Hippocampal formation (tissue), 2 donors: ENCODE measurements at places on chromosomes 2 and 18.
A peak's percentile ranks its signal among the peaks of the same experiment; 100 is the strongest.

DNA sequence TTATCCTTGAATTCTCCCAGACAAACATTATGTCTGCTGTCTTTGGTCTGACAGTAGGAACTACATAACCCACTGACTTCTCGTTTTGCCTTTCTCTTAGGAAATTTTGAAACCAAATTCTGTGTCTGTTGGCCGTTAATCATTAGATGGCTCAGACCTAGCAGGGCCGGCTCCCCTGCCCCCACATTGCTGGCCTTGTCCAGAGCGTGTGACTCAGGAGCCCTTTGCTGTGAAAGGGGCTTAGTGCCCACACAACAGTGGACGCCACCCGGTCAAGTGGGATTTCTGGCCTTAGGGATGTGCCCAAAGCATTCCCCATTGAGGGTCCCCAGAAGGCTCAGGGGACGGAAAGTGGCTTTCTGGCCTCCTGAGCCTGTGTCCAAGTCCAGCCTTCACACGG lies 137.5 kb downstream of the CTIF start:
- no peak for DNase-seq

DNA sequence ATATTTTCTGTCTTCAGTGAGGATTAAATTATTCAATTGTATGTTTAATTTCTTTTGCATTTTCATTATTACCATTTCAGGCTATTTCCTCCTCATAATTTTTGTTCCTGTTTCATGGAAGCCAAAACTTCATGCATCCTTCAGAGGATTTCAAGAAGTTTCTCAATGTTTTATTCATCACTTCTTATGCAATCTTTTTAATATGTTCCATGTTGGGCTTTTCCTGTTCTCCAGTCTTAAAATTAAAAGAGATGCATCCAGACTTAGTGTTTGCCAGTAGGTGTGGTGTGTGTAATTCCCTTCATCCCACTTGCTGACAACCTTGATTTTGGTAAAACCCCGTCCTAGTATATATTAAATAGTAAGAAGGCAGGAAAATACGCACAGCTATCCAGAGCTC lies 190.0 kb downstream of the EN1 start:
- no peak for DNase-seq

GRCh38 chr18:40708726-40709125 lies 1246.3 kb upstream of the PIK3C3 start:
- DNase-seq: no peak

GRCh38 chr2:19425419-19425818 lies 67.0 kb upstream of the OSR1 start:
- no peak for DNase-seq

DNA sequence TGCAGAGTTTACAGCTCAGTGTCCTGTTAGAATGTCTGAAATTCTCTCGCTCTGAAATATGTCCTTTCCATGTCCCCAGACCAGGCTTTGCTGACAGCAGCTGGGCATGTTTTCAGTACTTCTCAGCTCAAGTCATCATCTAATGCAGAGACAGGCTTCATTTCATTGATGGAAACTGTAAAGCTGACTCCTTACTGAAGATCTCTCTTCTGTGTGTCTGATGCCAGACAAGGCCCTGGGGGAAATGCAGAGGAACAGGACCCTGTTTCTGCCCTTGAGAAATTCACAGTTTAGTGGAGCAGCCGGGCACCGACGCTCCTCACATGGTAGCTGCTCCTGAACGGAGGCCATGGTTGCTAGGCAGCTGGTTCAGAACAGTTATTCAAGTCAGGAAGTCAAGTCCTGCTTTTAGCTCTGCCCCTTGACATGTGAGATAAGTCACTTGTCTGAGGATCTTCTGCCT lies 24.6 kb upstream of the FZD7 start:
- no peak for DNase-seq

DNA sequence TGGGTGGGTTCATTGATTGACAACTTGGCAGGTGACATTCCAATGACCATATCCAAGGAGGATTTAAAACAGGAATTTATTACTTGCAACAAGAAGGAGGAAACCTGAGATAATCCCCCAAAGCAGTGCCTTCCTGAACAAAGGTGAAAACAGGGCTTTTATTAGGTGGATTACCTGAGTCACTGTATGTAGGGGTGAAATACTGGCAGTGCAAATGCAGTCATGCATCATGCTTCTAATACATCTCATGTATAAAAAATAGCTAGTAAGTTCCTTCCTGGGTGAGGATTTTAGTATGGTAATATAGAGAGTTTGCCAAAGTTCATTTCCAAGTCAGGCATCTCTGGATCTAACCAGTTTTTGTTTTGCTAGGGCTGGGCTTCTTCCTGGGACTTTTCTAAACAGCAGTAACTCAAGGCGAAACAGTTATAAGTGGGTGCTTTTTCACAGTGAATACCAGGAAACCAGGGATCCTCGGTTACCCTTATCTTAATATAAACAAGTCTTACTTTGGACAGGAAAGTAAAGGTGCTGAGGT lies 583.4 kb upstream of the LRRTM1 start:
- no peak for DNase-seq

DNA sequence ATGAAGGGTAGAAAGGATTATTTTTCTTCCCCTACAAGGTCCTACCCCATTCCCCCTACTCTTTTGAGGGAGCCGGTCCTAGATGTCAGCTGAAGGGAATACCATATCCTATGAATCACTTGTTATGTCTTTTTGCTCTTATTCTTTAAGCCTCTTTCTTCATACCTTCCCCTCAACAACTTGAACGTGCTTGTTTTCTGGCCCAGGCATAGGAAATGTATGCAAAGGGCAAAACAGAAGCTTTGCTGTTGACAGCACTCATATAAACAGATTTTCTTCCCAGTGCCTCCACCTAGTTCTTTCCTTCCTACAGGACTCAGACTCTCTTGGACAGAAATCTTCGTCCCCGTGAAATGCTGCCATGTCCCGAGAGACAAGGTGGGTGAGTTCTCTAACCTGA lies 64.6 kb downstream of the TMEM17 start:
- DNase-seq: no peak

- no peak for DNase-seq
Measured at GRCh38 chr2:63785096-63785495, 56.6 kb upstream of the UGP2 start.

DNA sequence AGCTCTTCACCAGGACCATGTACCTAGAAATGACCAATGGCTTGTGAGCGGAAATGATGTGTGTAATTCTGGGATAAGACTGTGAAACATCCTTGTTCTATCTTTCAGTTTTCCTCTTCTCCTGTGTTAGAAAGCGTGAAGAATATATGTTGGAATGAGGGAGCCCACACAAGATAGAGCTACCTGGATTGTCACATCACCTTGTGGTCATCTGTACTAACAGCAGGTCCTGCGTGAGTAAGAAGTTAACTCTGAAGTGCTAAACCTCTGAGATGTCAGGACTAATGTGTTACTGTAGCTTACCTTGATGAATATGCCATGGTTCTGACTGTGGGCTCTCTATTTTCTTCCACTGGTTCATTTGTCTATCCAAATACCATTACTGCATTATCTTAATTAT lies 75.6 kb downstream of the FASTKD2 start:
- no peak for DNase-seq

- DNase-seq: no peak
Measured at GRCh38 chr2:196985511-196986183, 59.1 kb upstream of the PGAP1 start.

DNA sequence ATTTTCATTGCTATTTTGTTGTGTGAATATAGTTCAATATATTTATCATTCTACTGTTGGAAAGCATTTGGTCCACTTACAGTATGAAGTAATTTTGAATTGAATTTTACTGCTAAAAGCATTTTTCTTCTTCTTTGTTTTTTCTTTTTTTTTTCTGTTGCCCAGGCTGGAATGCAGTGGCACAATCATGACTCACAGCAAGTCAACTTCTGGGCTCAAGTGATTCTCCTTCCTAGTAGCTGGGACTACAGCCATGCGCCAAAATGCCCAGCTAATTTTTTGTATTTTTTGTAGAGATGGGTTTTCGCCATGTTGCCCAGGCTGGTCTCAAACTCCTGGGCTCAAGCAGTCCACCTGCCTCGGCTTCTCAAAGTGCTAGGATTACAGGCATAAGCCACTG lies 2.4 kb upstream of the ETAA1 start:
- no peak for DNase-seq

- DNase-seq: no peak
Measured at GRCh38 chr2:75277111-75277510, 77.8 kb upstream of the TACR1 start.

- no peak for DNase-seq
Measured at GRCh38 chr2:152100961-152101360, 2.1 kb upstream of the CACNB4 start.

- DNase-seq: no peak
Measured at GRCh38 chr18:57802213-57803102, 657 bp downstream of the ATP8B1 start.

DNA sequence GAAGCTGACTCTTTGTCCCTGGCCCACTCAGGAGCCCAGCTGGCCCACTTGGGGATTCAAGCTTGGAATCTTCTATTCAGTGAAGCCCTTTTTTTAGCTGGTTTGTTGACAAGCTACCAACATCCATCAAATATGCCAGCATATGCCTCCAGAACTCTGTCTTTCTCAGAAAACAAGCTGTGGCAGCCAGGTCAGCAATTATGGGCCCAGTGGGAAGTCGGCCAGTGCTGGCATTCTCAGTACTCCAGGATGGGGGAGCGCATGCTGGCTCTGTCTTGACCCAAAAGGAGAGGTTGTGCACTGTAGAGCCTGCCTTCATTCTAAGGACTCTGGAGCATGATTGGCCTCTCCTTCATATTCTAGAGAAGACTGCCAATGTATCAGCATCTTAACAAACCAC lies 401.5 kb downstream of the CNTNAP5 start:
- DNase-seq: peak; percentile 3

DNA sequence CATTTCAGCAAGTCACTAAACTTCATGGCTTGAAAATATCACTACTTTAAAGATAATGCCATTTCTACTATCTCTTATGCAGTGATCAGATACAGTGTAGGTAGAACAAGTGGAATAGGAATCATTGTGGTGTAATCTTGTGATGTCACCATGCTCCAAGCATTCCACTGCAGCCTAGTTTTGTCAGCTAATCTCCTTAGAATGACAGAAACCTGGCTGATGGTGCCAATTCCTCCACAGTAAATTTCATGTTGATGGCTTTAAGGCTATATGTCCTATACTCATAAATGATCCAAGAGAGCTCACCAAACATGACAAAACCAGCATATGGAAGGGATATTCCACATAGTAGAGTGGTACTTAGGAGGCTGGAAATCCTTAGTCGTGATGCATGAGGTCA lies 184.9 kb downstream of the PDE1A start:
- no peak for DNase-seq

DNA sequence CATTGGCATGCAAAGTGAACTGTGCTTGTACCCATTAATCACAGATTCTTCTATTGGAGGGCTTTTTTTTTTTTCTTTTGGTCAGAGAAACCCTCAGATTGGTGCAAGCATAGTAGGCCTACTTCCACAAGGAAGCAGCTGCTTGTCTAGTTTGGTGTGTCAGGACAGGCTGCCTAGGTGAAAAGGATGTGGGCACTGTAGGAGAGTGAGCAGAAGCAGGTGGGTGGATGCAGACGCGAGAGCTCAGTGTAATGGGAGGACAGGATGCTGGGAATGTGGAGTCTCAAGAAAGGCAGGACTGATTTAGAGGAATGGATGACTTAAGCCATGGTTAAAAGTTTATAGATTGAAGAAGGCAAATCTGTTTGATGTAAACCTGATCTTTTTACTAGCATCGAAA lies 3.1 kb downstream of the ELP2 start:
- no peak for DNase-seq

GRCh38 chr2:179031731-179032408 lies 18.1 kb downstream of the CCDC141 start:
- no peak for DNase-seq

DNA sequence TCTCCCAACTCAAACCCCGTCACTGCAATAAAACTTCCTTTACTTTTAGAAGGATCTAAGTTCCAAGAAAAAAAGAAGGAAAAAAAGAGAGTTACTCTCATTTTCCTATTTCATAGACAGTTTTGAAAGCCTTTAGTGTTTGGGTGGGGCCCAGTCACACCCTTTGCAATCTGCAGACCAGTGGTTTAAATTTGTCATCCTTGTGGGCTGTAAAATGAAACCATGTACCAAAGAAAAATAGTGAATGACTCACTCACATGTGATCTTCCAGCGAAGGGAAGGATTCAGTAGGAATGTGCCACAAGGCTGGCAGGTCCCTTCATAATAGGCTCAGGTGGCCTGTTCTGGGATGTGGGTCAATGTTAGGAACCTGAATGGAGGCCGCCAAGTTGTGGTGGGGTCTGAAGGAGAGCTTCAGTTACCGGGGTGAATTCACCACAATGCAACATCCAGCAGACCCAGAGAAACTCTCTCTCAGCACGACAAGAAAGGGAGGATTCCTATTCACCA lies 28.3 kb downstream of the ANXA4 start:
- DNase-seq: no peak

GRCh38 chr2:169822036-169822435 lies 2.7 kb downstream of the METTL5 start:
- no peak for DNase-seq

GRCh38 chr2:113223813-113224212 lies 50.0 kb downstream of the PSD4 start:
- DNase-seq: no peak

DNA sequence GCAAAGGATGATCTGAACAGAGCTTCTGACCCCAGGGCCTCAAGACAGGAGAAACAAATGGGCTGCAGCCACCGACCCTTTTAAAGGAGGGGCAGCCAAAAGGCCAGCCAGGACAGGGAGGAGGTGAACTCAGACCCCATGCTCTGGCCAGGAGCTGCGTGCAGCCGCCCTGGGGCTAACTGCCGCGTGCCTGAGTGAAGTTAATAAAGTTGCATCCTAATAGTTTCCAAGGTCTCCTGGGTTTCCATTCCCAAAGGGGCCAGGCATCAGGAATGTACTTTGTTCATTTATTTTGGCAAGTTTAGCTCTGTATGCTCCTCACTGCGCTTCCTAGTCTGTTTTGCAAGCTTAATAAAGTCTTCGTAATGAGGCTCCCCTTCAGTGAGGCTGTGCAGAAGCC lies 60.7 kb downstream of the EN1 start:
- DNase-seq: no peak
